ENCODE measurements at places on chromosomes 3 and 15.

DNA sequence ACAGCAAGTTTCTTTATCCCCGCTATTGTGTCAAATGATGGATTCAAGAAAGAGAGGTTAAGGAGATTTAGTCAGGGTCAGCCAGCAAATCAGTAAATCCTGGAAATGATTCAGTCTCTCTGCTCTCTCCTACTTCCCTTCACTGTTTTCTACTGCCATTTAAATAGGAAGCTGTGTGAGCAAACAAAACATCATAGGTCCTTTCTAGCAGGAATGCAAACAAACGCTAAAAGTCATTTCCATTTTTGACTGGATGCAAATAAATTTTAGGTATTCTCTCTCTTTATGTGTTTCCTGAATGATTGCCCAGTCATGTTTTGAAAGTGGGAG, 299.4 kb upstream of the RORA start:
- no peak for DNase-seq

- DNase-seq: no peak
Measured at GRCh38 chr3:194536871-194537637, 50.3 kb upstream of the ATP13A3 start.

DNA sequence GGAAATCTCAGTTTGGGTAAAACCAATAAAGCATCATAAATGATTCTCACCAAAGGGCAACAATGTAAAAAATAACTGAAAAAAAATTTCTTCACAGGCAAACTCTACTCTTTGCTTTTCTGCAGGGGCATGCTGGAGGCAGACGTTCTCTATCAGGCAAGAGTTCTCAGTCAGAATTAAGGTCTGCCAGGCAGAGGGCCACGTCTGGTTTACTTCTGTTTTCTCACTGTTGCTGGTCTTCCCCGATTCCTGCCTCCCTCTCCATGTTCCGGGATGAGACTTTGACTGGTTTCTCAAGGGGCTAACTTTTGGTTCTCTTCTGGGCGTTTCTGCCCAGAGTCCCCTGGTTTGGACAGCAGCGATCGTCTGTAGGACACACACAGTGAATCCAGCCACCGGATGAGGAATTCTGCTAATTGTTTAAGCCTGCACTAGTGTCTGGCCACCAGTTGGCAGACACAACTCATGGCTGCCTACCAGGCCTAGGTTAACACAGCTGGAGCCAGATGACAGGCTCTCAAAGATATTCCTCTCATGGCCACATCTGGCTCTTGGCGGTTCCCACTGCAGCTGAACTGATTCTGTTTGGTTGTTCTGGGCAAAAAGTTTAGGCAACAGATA, 273.1 kb downstream of the FOXP1 start:
- no peak for DNase-seq

DNA sequence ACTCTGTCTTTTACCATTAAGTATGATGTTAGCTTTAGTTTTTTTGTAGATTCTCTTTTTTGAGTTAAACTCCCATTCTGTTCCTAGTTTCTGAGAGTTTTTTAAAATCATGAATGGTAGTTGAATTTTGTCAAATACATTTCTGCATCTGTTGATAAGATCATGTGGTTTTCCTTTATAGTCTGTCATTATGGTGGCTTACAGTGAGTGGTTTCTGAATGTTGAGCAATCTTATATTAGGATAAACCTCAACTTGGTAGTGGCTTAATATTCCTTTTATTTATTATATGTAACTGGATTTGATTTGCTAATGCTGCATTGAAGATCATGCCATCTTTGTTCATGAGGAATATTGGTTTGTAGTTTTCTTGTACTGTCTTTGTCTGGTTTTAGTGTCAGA, 34.8 kb downstream of the NEO1 start:
- DNase-seq: no peak

GRCh38 chr3:191170097-191170496, 28.9 kb upstream of the OSTN start:
- DNase-seq: no peak

DNA sequence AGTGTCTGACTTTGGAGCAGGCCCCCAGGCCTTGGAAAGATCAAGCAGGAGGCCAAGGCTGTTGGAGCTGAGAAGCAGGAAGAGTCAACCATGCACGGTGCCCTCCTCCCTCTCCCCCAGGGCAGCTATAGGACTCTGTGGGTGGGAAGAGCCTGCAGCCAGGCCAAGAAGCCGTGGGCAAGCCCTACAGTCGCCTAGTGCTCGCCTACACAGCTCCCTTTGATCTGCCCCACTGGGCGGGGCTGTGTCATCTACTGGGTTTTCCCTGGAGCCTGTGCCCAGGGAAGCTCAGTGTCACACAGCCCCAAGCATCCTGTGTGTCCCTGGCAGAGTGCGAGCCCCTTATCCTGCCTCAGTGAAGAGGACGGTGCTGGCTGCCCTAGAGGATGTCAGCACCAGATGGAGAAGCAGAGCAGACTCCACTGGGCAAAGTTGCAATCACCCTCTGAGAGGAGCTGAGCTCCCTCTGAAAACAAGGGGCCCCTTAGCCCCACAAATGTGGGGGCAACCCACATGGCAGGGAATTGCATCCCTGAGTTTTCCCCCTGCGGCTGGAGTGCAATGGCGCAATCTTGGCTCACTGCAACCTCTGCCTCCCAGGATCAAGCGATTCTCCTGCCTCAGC, 72.2 kb downstream of the KLF13 start:
- DNase-seq: no peak

DNA sequence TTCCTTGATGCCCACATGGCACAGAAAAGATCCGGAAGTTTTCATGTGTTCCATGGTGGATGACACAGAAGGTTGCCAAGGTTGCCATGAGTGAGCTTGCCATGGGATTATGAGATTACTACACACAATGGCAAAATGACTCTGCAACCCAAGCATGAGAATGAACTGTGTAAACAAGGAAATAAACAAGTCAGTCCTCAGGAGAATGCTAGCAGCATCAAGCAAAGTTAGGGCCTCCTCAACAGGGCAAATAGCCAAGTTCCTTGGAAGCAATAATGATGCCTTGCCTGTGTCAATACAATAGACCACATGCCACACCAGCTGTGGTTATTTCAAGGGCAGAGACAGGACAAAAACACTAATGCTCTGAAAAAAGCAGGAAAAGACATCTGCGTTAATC, 41.8 kb downstream of the AQR start:
- no peak for DNase-seq

DNA sequence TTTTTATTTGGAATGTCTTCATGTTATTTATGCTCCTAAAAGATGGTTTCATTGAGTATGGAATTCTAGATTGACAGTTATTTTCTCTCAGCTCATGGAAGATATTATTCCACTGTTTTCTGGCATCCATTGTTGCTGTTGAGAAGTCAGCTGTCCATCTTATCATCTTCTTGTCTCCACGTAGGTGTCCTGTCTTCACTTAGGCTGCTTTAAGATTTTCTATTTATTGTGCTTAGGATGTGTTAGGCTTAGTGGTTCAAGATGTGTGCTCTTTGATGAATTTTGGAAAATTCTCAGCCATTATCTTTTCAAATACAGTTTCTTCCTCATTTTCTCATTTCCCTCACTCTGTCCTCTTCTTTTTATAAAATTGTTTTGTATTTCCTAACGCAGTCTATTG, 52.0 kb downstream of the SNRK start:
- DNase-seq: no peak

DNA sequence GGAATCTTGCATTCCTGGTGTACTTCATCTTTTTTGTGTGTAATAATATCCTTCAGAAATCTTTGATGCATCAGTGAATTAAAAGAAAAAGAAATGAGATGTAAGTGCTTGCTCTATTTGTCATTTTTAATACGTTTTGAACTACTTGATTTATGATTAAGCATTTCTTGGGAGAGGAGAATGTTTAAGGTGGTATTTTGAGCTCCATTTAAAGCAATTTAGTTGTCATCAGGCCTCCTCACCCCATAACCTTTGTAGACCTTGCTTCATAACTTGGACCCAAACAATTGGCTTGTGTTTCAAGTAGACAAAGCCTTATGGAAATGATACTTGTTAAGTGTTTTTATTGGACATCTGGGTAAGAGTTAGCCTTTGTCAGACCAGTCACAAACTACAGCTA, 87.1 kb upstream of the VEPH1 start:
- DNase-seq: no peak

DNA sequence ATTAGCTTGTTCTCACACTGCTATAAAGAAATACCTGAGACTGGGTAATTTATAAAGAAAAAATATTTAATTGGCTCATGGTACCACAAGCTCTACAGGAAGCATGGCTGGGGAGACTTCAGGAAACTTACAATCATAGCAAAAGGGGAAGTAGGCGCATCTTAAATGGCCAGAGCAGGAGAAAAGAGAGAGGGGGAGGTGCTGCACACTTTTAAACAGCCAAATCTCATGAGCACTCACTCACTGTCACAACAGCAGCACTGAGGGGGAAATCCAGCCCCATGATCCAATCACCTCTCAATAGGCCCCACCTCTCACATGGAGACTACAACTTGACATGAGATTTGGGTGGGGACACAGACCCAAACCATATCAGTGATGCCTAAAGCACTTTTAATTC, 82.5 kb downstream of the DCLK3 start:
- no peak for DNase-seq

DNA sequence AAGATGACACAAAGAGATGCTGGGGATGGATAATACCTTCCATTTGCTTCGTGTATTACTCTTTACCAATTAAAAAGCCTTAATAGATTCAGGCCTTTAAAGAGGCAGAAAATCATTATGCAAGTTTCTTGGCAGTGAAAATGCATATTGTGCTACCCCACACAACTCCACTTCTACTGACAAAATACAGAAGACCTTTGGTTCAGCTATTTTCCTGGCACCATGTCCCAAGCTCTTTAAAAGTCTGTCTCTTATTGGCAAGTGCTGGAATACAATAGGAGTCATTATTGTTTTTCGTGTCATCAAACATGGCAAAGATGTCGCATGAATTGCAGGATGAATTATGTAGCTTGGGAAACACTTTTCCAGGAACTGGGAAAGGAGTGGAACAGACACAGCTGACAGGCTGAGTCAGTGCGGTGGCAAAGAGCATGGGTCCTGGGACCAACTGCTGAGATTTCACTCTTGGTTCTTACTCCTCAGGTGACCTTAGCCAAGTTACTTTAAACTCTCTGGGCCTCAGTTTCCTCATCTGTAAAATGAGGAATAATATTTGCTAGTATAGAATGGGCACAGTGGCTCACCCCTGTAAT, 5.5 kb upstream of the TSPAN3 start:
- no peak for DNase-seq

DNA sequence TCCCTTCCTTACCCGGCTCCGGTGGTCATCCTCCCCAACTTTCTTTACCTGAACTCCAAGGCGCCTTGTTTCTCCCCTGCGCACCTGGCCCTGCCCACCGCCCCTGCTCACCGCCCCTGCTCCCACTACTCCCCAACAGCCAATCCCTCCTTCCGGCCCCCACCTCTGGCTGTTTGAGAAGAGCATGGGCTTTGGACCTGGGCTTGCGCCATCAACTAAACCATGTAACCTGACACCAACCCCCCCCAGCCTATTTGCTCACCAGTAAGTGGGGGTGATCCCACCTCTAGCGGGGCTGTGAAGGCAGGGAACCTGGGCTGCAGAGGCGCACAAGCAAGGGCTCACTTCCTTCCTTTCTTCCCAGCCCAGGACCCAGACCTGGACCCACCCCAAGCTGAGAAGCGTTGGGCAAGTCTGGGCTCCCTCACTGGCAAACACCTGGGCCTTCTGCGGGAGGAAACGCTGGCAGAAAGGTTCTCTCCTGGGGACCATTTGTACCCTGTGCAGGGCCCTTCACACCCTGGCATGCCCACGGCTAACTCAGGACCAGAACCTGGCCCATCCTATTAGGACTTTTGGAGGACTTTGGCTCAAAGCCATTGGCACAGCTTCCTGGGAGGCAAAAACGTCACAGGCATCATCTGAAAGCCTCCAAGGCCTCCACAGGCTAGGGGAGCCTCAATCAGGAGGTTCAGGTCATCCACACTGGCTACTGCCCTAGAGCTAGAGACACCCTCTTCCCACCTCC, at the start of gene PLXNB1:
Gene PLXNB1, minus strand, starts transcription at position 127 of the 748 bp plus-strand sequence. CDS start 5,475 bp downstream, outside the sequence.
- no peak for DNase-seq

- DNase-seq: no peak
Measured at GRCh38 chr3:146970236-146970635, 365.1 kb upstream of the PLSCR5 start.

DNA sequence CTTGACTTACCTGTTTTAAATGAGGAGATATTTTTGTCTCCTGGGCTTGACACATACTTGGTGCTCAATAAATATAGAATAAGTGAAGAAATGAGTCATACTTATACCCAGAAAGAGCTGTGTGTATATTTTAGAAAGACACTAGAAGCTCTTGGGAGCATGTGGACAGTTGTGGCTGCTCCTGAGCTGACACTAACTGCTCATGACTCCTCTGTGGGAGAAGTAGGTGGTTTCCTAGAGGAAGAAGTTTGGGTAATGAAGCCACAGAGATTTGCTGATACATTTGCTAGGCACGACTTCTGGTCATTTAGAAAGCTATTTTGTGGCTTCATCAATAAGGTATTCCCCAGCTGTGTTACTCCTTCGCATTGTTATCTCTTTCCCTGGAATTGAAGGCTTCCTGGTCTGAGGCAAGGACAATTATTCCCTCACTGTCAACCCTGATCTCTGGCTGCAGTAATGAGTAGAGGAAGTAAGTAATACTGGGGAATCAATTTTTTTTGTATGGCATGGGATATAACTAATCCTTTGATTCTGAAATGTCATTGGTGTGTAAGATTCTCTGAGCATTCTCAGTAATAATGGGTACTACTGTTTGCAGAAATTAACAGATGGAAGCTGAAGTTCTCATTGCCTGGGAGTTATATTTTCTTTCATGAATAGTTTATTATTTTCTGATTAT, 79.6 kb upstream of the DCBLD2 start:
- DNase-seq: no peak

- DNase-seq: no peak
Measured at GRCh38 chr3:101964861-101965260, 115.5 kb downstream of the NFKBIZ start.

DNA sequence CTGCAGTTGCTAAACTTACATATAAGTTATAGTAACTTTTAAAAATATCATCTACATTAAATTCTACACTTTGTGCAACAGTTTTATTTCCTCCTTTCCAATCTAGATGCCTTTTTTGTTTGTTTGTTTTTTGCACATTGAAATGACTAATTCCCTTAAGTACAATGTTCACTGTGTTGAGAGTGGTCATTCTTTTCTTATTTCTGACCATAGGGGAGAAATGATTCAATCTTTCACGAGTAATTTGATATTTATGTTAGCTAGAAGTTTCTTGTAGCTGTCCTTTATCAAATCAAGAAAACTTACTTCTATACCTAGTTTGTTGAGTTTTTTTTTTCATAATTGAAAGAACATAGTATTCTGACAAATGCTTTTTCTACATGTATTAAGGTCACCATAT, 85.0 kb upstream of the CBLB start:
- no peak for DNase-seq

DNA sequence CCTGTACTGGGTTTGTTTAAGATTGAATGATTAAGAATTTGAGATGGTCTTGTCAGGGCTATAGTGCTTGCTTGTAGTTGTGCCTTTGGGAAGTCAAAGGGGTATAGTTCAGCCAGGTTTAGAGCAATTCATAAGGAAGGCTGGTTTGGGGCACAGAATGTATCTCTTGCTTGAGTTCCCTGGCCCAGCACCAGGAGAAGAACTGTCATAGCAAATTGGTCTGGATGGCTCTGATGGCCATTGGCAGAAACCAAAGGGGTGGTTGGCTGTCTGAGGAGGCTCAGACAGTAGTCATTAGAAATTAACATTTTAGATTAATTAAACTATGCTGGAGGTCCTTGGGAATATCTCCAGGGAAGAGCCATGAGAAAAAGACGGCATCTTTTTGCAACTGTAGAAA, 25.4 kb upstream of the OTOL1 start:
- no peak for DNase-seq

Measured in stimulated activated CD4-positive, alpha-beta T cell treated with anti-CD3 and anti-CD28 coated beads, TNF-alpha, amount 100 ng/mL, for 4 hours (primary cell).